ENCODE measurements at places on chromosomes 1 and 21.

- no peak for DNase-seq
Measured at GRCh38 chr1:167114725-167115124, 20.9 kb downstream of the STYXL2 start.

DNA sequence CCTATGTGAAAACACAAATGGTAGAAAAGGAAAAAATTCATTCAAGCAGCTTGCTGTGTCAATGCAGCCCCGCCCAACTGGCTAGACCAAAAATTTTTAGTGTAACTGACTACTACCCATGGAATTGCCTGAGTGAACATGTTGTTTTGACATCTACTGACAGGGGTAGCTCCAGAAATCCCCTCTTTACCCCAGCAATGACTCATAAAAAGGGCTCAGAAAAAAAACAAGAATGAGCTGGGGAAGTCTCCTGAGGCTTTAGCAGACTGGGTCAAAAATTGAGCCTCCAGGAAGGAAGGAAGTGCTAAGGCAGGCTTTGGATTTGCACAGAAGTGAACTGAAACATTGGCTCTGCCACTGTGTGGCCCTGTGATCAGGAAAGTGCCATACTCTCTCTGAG is 24.4 kb upstream of the FGGY start:
- no peak for DNase-seq

DNA sequence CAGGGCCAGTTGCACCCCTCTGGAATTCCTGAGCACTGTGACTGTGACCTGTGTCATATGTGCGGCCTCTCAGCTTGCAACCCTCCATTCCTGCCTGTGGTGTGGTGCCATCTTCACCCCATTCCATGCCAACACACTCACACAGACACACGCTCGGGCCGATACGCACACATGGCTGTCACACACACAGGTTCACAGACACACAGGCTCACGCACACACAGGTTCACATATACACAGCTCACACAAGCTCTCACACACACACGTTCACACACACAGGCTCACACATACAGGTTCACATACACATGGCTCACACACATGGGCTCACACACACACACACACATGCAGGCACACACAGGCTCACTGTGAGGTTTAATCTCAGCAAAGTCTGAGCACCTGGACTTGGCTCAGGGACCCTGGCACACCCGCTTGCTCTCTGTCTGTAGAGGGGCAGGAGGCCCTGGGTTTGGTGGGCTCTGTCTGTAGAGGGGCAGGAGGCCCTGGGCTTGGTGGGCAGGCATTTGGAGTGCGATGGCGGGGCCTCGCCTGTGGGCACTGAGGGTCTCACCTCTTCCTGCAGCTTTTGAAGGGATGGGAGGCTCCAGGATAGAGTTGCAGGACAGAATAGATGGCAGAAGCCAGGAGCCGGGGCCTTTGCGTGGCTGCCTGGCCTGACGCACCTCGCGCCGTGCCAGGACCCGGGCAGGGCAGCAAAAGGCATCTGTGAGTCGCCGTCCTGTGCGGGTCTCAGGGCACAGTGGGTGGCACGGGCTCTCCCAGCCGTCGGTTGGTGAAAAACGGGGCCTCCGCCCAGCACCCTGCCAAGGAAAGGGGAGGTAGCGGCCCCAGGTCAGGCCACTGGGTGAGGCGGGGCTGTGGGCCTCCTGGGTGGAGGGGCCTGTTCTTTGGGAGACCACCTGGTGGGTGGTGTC is 17.1 kb downstream of the COL18A1 start:
- no peak for DNase-seq

DNA sequence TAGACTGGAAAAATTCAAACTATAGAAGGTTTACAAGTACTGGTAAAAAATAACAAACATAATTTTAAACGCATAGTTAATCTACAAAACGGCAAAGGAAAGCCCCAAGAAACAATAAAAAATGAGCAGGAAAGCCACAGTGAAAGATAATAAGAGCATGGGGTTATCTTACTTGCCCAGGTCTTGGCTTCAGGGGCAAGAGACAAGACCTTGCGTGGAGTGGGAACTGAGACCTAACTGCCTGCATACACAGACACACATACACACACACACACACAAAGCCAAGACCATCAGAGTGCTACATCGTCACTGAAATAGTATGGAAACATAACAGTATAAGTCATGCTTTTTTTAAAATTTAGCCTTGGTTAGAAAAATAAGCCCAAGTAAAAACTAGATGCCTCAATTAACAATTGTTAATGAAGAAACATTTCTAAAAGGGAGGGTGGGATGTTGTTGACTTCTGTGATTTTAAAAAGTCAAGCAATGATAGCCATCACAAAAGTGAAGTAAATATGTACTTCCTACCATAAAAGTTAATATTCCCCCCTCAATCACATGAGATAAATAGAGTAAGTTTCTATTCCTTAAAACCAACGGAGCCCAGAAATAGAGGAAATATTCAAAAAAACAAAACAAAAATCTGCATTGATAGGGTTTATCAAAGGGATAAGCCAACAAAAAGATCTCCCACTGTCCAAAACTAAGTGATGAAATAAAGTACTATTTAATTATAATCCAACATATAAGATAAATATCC is 29.4 kb upstream of the CRP start:
- DNase-seq, result no peak

DNA sequence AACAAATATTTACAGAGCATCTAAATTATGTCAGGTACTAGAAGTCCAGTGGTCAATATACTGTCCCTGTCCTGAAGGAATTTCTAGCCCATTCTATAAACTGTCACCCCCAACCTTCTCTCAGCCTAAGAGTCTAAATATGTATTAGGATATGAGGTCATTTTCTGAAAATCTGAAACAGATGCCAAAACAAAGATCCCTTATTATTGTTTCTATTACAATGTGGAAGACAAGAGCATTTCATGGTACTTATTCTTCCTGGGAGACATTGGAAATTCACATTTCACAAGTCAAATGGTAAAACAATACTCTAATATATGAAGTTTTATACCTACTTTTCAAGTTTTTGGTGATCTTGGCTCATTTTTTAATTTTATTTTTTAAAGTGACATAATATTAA is 2.6 kb downstream of the CLCA1 start:
- DNase-seq, result no peak

DNA sequence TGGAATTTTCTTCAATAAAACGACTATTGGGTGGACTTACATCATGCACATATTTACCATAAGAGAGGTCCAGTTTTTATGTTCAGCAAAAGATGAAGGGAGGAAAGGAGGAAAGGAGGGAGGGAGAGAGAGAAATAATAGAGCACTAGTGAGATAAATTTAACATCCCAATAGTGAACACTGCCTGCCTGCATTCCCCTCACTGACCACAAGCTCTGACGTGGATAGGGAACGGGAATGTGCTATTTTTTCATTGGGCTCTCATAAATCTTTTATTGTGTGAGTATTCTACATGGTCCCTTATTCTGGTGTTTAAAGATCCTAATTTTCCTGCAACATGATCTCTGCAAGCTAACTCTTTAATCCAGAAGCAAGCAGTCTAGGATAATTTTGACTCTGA is 82.1 kb downstream of the TTC3 start:
- DNase-seq, result no peak

DNA sequence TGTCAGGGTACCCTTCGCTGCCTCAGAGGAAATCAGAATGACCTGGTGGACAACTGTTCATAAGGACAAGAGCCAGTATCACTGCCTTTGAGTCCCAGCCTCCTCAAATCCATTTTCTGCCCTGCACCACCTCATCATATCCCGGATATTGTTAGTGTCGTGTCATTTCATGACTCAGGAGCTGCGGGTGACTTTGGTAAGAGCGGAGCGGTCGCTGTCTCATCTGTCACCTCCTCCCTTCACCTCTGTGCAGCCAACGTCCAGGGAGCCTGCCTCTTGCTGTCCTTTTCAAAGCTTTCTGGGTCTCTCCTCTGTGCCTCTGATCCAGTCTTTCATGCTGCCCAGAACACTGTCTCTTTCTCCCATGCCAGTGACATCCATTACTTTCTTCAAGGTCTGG is 7.0 kb upstream of the C1orf198 start:
- no peak for DNase-seq

DNA sequence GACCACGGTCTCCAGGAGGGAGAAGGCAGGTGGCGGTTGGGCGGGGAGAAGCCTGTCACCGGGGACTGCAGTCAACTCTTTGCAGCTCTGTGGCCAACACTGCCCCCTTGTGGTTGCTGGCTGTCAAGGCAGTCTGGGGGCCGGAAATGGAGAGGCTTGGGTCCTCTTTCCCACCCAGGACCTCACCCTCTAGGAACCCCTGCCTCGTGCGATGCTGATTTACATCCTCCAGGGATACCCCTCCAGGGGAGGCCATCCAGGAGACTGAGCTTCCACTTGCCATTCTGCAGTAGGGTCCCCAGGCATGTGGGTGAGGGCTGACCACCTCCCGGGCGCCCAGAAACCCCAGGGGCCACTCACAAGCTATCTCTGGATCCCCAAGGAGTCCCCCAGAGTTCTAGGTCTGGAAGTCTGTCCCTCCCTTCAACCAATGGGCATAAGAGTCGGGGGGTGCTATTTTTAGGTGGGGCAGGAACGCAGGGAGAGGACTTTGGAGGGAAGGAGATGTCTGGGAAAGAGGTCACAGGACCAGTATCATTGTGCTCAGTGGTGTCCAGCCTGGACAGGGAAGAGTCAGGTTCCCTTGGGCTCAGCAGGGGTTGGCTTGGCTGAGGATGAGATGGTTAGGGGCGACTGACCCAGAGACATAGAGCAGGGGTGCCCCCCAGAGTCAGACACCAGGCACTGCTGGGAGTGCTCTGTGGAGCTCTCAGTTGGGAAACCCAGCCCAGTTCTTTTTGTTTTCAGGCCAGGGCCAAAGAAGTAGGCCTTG is 7.1 kb upstream of the GPR61 start:
- peak; percentile 86 for DNase-seq

GRCh38 chr21:45618846-45619485 is 24.6 kb upstream of the PCBP3 start:
- DNase-seq, result no peak

DNA sequence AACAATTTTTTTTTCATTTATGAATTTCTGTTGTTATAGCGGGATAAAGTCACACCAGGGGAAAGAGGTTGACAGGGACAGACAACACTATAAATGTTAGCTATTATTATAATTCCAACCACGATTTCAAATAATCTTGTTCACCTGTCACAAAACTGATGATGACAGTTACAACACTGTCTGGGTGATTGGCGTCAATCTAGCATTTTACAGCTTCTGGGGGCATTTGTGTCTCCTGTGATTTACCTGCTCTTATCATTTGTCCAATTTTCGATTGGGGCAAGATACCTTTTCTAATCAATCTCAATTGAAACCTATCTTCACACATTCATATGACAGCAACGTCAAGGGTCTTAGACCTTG is 44.6 kb upstream of the LYST start:
- no peak for DNase-seq

DNA sequence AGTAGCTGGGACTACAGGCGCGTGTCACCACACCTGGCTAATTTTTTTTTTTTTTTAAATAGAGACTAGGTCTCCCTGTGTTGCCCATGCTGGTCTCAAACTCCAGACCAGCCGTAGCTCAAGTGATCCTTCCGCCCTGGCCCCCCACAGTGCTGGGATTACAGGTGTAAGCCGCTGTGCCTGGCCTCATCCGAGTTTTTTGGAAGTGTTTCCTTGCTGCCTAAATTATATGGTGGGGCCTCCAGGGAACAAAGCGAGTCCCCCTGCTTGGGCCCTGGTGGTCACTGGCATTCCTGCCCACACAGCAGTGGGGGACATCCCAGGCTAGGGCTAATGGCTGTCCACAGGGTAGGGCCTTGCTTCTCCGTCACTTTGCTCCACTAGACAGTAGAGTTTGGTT is 143.8 kb downstream of the PCBP3 start:
- DNase-seq, result no peak

- no peak for DNase-seq
Measured at GRCh38 chr1:18541046-18541795, 60.5 kb downstream of the KLHDC7A start.

GRCh38 chr1:41589395-41589794 is 104.9 kb upstream of the EDN2 start:
- no peak for DNase-seq

DNA sequence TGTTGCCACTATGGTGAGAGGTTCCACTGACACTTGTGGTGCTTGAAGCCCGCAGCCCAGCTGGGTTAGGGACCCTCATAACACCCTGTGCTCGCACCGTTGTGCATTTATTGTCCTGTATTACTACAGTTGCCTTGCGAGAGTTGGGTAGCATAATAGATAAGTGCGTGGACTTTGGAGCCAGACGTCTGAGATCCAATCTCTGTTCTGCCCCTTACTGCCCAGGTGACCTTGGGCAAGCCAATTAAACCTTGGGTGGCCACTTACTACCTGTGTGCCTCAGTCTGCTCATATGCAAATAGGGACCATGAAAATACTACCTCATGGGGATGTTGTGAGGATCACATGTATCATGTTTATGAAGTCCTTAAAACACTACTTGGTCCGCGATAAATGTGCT is 13.3 kb downstream of the C8B start:
- no peak for DNase-seq

DNA sequence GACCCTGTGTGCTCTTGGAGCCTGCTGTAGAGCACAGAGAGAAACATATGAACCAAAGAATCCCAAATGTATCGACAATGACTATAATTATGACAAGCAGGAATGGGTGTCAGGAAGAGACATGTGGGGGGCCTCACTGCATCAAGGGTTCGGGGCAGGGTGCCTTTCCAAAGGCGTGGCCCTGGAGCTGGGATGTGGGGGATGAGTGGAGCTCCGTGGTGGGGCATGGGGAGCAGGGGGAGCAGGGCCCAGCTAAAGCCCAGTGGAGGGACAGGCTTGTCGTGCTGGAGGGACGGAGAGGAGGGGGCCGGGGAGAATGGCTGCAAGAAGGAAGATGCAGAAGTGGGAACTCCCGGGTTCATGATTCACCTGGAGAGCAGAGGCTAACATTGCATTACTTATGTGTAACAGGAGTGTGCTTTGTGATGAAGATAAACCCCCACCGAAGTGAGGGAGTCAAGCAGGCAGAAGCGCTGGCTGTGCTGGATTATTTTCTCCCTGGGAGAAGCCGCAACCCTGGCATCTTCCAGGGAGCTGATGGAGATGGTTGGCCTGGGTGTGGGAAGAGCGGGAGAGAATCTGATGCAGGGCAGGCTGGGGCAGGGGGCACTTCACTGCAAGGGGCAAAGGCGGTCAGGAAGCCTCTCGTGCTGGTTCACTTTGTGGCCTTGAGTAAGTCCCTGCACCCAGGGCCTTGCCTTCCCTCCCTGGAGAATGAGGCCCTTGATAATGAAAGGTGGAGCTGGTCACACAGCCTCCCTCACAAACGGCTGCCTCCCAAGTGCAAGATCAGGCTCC is 124.6 kb upstream of the RUNX3 start:
- no peak for DNase-seq

DNA sequence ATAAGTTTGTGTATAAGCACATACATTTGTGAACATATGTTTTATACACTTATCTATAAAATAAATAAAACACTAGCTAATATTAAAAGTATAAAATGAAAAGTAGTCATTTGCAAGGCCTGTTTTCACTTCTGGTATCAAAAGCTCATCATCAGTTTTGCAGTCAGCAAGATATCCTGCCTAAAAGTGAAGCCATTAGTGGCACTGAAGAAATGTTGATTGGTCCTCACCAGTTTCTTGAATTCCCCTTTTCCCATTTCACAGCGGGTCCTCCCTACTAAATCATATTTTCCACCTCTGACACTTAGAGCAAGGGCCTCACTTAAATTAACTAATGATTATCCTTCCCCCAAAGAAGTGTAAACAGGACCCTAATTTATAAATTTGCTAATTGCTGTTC is 6.7 kb downstream of the TBX15 start:
- no peak for DNase-seq

- DNase-seq, result no peak
Measured at GRCh38 chr1:42002220-42002619, 83.5 kb upstream of the HIVEP3 start.

GRCh38 chr1:3483801-3484444 is 29.5 kb downstream of the ARHGEF16 start:
- DNase-seq, result no peak

All from activated gamma-delta T cell treated with anti-CD3 and anti-CD28 coated beads, Interleukin-2, amount 50 U/mL, for 16 hours (primary cell).